GM13976 (cell line): ENCODE measurements at places on chromosomes 5 and 9.

DNA sequence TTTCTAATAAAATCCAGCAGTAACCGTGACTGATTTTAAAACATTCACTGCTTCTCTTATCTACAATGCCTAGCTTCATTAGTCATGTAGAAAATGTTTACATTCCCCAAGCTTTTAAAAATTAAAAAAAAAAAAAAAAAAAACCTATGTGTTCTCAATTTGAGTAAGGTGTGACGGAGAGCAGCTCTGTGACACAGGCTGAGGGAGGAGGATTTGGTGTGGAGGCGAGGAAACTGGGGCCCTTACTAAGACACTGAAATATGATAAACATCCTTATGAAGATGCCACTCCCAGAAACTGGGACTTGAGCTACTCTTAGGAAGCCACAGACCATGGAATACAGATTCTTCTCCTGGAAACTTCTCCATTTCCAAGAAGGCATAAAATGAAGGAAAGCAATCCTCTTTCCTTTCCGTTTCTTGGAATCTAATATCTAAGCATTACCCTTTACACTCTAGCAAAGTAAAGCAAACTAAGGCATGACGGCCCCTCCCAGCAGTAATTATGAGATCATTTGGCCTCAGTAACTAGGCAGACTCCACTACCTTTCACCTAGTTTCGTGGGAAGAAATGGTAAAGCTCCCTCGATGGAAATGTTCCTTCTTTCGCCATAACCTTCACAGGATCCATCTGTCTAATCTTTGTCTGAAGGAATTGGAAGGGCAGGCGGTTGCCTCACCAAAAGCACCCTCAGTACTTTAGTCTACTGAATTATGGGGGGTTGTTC, 23.5 kb downstream of the GRAMD2B start:
- peak; percentile 60 for DNase-seq

GRCh38 chr5:5634817-5635216, 212.3 kb downstream of the ICE1 start:
- no peak for DNase-seq

DNA sequence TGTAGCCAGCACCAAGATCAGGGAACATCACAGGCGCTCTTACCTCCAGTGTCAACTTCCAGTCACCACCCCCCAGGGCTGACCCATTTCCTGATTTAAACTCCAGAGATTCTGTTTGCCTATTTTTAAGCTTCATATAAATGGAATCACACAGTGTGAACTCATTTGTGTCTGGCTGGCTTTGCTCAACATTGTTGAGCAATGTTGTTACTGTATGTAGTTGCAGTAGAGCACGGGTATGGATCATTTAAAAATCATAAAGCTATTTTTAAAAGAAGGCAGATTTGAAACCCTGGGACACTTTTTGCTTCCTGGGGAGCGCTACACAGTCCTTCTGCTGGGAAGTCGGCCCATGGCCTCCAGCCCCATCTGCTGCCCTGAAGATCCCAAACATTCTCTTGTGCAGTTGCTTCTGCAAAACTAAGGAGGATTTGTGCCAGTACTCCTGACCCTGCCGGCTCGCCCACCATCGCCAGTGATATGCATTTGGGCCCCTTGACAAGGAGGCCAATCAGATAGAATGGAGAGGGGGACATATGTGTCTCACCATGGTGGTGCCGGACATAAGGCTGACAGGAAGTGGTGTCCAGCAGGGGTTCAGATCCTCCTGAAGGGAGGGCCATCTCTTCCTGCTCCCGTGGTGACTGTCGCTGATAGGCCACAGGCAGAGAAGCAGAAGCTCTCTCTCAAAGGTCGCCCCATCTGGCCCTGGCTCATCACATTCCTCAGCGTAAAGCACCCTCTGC, 13.3 kb downstream of the DCANP1 start:
- no peak for DNase-seq

DNA sequence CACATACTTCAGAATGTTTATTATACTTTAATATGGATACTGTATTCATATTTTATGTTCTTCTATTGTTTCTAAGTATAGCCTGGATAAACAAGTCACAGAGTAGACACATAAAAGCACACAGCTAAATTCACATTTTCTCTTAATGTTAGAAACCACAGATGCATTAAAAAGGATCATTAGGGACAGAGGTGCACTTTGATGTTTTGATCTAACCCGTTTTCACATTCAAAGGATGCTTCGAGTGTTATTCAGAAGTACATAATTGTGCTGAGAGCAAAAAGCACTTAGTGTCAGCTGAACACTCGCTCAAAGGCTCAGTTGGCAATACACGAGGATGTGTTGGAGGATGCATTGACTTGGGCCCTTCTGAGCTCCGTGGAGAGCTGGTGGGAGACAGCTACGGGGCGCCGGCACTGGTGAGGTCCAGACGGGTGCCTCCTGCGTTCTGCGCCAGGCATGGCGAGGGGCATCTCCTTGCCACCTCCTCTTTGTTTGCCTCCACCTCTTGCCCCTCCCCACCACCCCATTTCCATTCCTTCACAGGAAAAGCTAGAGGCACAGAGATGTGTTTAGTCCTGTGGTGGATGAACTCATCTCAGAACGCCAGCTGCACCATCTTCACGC, 35.5 kb downstream of the MED10 start:
- DNase-seq, result no peak

GRCh38 chr9:112446526-112446925, 40.1 kb upstream of the KIAA1958 start:
- no peak for DNase-seq

GRCh38 chr5:173592050-173592669, 24.3 kb downstream of the BOD1 start:
- no peak for DNase-seq

- DNase-seq, result no peak
These were observed 211.5 kb upstream of the NREP start for GRCh38 chr5:111968459-111968858.

GRCh38 chr5:134141331-134142050, 27.0 kb downstream of the TCF7 start:
- no peak for DNase-seq

- no peak for DNase-seq
These were observed 8.7 kb upstream of the GDA start for GRCh38 chr9:72140586-72140985.

GRCh38 chr9:5688109-5688508, 59.2 kb downstream of the RIC1 start:
- DNase-seq, result no peak

DNA sequence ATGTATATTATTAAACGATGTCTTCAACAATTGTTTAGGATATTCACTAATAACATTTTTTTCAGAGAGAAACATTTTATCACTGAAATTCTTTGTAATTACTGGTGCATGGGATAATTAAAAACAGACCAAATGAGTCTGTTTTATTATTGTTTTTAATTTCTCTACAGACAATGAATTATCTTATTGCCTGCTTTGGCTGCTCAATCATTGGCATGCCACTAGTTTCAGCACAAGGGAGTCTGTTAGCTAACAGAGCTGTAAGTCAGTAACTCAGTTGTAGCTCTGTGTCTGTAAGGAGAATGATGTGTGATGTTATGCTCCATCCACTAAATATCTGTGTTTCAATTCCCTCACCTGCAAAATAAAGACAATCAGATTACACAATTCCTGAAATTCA, 443.9 kb downstream of the PRR16 start:
- DNase-seq, result no peak

DNA sequence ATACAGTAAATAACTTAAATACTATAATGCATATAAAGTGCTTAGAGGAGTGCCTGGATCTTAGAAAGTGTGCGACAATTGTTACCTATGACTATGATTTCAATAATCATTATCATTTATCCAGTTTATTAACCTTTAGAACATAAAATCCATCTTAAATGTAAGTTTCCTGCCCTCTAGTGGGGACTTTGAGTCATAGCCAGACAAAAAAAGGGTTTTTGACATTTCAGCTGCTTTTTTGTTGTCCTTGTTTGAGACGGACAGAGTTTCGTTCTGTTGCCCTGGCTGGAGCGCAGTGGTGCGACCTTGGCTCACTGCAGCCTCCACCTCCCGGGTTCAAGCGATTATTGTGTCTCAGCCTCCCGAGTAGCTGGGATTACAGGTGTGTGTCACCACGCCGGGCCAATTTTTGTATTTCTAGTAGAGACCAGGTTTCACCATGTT, 9.7 kb upstream of the C9orf152 start:
- peak; percentile 34 for DNase-seq

GRCh38 chr5:79513704-79514390, at the start of gene HOMER1:
TSS of gene HOMER1 (minus strand) at chr5:79514134. CDS start at chr5:79512774, 1,360 bp downstream.
- DNase-seq, result peak; percentile 89

- no peak for DNase-seq
These were observed 13.7 kb downstream of the NUDT2 start for GRCh38 chr9:34343090-34343489.

DNA sequence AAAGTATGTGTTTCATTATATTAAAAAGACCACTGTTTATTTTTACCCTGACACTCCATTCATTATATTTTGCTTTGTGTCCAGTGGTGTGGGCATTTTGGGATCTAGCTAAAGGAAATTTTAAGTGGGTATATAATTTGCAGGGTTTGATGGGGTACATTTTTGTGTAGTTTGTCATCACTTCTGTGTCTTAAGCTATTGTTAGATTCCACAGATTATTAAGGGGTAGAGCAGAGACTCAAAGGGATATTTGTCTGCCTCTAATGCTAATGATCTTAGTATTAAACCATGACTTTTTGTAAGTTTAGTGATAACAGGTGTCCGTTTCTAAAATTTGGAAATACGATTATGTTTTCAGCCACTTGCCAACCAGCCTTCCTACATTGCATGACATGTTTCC, 731.6 kb downstream of the BRINP1 start:
- no peak for DNase-seq

- DNase-seq, result peak; percentile 72
These were observed 560 bp downstream of the DOCK2 start for GRCh38 chr5:169637549-169638121.

GRCh38 chr9:71323357-71323756, 201.9 kb upstream of the TRPM3 start:
- DNase-seq, result no peak

DNA sequence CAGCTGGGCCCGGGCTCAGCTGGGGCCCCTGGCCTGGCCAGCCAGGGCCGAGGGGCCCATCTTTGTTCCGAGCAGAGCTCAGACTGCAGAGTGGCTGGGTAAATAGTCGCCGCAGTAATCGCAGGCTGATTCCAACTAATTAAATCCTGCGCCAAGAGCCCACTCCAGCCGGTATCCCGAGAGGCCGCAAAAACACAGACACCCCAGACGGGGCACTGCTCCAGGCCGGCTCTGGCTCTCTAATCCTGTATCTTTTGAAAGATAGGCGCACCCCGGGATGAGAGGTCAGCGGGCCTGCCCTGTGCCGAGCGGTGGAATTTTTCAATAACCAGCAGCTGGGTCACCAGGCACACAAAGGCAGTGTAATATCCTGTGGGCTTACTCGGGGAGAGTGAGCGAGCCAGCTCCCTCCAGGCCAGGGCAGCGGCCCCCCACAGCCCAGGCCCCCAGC, 57.7 kb downstream of the LMX1B start:
- DNase-seq, result no peak

- no peak for DNase-seq
These were observed 1821.0 kb downstream of the EFNA5 start for GRCh38 chr5:105849701-105850100.

GRCh38 chr5:54207566-54207965, 102.8 kb downstream of the ARL15 start:
- DNase-seq, result no peak

DNA sequence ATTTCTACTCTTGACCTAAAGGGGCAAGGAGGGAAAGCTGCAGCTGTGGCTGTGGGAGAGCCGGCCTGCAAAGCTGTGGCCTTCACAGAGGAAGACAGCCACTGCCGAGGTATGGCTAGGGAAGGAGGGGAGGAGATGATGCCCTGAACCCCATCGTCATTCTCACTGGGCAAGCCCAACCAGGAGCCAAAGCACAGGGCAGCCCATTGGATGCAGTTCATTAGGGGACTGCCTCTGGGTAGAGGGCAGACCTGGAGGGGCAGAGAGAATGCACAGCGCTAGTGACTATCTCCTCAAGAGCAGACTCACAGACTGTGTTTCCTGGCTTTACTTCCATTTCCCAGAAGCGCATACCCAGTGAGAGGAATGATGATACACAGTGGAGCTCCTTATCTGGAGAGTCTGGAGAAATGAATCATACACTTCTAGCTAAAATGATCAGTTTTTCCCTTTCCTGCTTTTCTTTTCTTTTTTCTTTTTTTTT, 47.2 kb upstream of the TTC23L start:
- DNase-seq, result no peak

DNA sequence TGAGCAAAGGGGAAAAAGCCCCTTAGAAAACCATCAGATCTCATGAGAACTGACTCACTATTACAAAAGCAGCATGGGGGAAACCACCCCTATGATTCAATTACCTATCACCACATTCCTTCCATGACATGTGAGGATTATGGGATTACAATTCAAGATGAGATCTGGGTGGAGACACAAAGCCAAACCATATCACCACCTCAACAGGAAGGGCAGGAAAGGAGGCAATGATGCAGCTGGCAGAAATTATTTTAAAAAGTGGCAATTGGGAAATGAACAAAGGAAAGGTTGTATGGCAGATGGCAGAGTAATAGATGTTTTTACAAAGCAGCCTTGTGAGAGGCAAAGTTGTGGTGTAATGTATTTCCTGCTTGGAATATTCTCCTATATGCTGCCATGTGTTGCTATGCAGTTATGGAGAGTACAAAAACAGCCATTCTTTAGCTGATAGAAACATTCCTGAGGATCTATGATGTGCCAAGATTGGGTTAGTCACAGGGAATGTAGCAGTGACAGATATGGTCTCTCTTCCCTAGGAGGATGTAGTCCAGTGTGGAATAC, 138.8 kb downstream of the SMC2 start:
- DNase-seq, result no peak

DNA sequence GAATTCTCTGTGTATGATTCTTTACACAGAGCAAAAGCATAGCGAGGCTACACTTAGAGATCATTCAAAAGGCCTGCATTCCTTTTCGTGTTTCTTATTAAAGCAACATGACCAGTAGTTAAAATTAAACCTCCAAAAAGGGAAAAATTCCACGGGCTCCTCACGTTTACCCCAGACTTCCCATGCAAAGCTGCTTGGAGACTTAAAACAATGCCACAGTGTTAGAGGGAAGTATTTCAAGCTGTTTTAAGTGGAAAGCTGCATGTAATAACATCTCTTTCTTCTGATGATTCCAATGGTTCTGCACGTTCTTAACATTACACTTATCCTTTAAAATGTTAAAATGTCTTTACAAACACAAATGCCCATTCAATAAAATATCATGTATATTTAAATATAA, 405.2 kb downstream of the SEMA5A start:
- no peak for DNase-seq

DNA sequence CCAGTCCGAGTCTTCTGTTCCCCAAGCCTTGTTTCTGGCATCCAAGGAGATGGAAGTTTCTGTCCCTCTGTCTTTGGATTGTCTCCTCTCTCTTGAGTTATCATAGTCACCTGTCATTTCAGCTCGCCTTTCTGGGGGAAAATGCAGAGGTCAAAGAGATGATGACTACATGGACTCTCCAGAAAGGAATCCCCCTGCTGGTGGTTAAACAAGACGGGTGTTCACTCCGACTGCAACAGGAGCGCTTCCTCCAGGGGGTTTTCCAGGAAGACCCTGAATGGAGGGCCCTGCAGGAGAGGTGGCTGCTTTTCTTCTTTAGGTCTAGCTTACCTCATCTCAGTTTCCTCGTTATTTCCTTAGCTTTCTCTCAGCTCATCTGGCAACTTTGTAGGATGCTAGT, 25.1 kb downstream of the ERAP2 start:
- DNase-seq, result no peak

GRCh38 chr9:136115206-136115605, 3.5 kb downstream of the TMEM250 start:
- DNase-seq, result no peak
